ENCODE measurements at places on chromosomes 3 and 15.

- no peak for DNase-seq
Measured at GRCh38 chr15:80988148-80988796, 1.3 kb downstream of the MESD start.

DNA sequence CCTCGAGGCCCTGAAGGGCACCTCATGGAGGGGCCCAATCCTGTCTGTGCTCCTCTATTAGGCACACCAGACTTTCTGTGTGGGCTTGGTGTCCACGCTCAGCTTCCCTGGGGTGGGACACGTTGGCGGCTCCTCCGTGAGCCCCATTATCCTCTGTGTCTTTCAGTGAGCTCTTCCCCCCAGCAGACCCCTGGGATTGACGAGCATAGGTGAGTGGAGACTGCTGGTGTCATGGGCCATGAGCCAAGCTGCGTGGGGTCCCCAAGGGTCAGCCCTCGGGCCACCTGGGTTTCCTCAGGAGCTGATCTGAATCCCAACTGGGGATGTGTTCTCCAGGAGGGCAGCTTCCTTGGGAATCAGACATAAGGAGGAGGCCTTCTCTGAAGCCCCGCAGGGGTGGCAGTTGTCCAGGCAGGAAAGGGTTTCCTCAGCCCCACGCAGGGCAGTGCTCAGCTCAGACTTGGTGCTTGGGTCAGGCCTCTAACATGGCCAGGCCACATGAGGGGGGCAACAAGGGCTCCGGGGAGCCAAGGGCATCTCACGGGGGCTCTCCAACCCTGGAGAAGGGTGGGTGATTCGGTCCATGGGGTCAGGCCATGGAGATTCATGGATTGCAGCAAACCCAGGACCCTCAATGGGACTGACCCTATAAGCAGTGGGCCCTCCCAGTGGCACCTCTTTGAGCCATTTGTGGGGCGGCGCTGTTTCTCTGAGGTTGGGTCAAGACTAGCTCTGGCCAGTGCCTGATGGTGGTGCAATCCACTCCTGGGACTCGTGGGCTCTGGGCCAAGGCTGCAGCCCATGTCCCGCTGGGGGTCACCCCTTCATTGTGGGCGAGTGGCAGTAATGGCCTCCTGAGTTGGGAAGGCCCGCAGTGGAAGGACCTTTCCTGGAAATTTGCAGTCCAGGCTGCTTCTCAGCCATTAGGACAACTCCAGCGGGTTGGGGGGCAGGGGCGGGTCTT, 222.5 kb downstream of the SNRPN start:
- DNase-seq = no peak

DNA sequence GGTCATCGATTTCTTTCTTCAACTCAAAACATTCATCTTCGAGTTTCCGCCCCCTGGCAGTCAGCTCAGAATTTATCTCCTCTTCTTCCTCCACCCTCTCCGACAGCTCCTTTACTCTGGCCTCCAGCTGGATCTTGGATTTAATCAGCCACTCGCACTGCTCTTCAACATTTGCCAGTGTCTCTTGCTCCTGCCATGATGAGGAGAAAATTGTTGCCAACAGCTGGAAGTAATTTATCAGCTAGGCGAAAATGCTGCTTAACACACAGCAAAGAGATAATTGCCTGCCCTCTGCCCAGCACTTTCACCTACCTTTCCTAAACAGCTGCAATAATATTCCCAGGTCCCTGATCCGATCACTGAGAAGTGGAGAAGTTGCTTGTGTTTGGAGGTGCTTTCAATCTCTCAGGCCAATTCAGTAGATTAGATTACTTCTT, 69.3 kb downstream of the MYH15 start:
- no peak for DNase-seq

DNA sequence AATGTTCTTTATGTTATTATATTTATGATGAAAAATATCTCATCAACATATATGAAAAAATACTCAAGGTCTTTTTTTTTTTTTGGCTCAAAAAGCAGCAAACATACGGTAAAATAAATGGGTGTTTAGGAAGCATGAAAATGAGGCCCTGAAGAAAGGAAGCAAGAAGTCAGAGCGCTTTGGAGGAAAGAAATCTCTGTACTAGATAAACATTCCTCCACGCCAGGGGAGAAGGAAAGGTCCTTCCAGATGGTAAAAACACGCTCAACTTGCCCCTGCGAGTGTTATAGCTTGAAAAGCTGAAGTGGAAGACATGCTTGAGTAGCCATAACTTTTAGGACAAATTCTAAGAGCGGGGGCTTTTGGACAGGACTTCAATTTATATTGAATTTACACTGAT, 52.9 kb downstream of the FEM1B start:
- DNase-seq = no peak

- no peak for DNase-seq
Measured at GRCh38 chr3:194661946-194662345, 10.0 kb downstream of the LSG1 start.

GRCh38 chr3:113377158-113377557, 64.1 kb downstream of the CFAP44 start:
- no peak for DNase-seq

GRCh38 chr3:146865175-146865755, 260.1 kb upstream of the PLSCR5 start:
- DNase-seq = no peak

DNA sequence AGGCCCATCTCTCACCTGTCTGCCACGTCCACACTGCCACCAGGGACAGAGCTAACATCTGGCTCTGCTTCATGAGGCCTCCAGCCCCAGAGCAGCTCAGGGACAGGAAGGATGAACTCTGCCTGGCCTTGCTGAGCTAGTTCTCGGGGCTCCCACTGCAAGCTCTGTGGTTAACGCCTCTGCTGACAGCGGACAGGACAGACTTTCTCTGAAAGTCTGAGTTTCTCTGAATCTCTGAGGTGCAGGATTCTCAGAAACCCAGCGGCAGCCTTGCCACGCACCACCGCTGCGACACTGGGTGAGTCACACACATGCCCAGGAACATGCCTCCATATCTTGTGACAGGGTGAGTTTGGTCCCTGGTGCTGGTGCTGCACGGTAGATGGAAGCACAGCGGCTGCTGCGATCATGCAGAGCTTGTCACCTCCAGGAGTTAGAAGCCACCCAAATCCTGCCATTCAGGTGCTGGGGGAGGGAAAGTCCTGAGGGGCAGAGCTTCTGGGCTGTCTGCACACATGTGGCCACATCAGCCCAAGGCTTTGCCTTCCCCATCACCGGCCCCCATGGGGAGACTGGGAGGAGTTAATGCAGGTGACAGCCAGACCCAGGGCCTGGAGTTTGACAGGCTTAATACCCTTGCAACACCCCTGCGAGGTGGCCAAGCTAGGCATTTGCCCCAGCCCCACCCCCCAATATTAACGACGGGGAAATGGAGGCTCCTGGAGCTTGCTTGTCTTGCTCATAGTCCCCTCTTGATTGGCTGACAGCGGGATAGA, 267.0 kb downstream of the PLCL2 start:
- peak; percentile 82 for DNase-seq

DNA sequence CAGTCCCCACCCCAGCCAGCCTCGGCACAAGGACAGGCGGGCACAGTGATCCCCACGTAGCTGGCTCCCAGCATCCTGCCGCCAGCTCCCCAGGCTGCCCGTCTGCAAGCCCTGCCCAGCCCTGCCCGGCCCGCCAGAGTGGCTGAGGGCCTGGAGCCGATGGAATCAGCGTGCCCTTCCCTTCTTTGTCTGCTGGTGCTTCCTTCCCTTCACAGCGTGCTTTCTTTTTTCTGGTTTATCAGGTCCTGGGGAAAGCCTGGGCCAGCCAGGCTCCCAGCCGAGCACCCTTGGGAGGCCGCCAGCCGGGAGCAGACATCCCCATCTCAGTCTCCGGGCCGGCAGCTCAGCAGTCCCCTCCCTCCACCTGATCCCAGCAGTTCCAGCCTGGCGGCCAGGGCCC, 54.7 kb upstream of the SMAD6 start:
- DNase-seq = no peak

DNA sequence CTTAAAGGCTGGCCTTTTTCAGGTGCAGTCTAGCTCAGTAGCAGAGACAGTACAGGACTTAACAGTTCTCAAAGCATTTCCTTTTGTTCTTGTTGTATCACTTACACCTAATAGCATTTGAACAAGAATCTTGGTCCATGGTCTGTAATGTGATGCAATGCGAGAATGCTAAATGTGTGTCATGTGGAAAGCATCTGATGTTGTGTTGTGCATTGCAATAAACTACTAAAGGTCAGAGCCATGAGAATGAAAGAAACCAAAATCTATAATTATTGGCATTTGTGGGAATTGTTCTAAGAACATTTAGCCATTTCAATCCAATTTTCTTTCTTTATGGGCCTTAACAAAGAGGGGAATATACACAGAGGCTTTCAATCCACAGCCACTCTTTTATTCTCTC, 324.5 kb upstream of the ROBO2 start:
- DNase-seq = no peak

DNA sequence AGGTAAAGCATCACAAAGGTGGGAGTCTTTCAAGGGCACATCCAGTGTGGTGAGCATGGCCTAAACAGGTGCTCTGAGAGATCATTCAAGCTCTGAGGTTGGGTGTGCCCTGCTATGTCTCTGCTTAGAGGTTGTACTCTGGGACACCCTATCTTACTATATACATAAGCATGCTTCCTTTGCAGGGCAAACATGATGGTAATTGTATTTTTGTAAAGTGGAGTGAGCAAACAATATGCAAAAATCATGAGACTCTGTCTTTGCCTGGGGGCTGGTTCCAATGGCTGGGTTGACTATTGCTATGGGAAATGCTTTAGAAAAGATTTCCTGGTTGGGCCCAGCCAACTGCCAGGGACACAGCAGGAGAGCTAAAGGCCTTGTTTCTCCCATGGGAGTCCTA, 315.1 kb upstream of the TLE3 start:
- no peak for DNase-seq

GRCh38 chr3:101571028-101571895, 2.7 kb upstream of the PCNP start:
- no peak for DNase-seq

DNA sequence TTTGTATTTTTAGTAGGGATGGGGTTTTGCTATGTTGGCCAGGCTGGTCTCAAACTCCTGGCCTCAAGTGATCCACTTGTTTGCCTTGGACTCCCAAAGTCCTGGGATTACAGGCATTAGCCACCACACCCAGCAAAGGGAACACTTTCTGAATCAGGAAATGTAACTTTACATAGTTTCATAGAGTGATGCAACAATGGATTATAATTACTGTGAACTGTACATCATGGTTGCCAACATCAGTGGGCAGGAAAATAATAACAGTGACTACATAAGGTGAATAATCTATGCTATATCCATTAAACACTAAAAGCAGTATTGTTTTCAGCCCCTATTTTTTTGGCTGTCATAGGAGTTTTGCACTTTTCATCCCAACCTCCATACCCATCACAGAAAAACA, 5.0 kb upstream of the KPNA1 start:
- no peak for DNase-seq

DNA sequence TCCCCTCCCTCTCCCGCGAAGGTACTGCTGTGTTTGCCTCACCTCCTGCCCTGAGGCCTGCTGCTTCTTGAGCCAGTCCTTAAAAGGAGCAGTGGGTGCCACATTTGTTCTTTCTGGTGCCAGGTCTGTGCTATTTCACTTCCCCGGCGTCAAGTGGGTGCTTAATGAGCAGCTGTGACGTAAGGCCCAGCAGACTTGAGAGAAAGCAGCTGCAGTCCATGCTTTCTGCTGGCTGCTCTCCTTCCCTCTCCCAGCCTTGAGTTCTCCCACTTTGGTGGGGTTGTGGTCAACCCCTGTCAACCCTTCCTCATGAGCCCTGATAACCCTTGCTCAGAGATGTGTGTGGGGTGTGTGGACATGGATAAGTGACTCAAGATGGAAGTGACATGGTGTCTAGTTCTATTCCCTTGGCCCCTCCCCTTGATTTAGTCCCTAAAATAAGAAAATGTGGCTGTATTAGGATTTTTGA, 6.9 kb downstream of the INAFM2 start:
- DNase-seq = no peak

DNA sequence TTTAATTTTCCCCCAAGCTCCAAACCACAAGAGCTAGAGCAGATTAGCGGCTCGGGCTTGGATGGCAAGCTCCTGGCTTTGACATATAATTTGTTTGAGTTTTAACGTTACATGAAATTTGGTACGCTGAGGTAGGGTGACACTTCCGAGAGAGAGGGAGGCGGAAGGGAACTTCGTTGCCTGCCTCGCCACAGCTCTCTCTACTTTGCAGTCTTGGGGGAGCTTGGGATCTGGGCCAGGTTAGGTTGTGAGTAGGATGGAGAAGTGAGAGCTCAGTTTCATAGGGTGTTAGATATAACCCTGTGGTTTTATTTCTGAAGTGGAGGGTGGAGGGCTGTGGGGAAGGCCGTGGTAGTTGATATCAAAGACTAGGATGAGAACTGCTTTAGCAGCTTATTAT, 39.7 kb downstream of the LRTM1 start:
- no peak for DNase-seq

DNA sequence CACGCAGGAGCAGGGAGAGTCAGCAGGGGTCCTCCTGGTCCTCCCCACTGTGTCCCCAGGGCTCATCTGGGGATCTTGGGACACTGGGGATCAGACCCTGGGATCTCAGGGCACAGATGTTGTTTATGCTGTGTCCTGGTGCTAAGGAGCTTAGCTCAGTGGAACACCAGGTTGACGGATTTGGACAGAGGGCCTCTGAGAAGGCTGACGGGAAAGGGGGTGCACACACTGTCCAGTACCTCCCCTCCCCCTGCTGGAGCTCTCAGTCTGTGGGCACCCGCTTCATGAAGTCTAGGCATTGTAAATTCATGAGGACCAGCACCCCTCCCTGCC, 21.9 kb upstream of the SEMA3F start:
- no peak for DNase-seq

GRCh38 chr3:9718118-9718517, 13.4 kb upstream of the BRPF1 start:
- no peak for DNase-seq

All from stimulated activated CD4-positive, alpha-beta T cell treated with anti-CD3 and anti-CD28 coated beads, Interleukin-12 subunit alpha, Interleukin-12 subunit beta, amount 100 ng/mL, for 48 hours (primary cell).